NCI-H526 (cell line): ENCODE measurements at places on chromosomes 12 and 14.
A peak's percentile ranks its signal among the peaks of the same experiment; 100 is the strongest.

DNA sequence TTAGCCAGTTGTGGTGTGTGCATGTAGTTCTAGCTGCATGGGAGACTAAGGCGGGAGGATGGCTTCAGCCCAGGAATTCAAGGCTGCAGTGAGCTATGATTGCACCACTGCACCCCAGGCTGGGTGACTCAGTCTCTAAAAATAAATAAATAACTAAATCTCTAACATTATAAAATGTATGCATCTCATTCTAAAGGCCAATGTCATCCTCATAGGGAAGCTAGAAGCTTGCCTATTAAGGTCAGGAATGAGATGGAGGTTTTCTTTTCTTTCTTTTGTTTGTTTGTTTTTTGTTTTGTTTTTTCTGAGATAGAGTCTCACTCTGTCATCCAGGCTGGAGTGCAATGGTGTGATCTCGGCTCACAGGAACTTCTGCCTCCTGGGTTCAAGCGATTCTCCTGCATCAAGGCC, 48.8 kb upstream of the PAPLN start:
- DNase-seq = no peak

DNA sequence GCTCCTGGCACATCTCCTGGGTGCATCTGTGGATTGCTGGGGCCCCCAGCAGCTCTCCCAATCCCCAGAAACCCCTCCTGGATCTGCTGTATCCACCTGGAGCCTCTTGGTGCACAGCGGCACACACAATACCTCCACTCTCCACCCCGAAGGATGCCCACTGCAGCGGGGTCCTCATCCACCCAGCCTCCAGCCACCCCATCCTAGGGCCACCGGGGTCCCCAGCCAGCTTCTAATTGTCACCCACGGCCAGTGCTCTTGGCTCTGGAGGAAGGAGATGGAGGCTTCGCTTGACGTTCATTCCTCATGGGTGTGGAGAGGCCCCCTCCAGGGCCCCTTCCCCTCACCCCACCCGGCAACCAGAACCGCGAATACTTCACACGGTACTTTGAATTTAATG, 31.6 kb upstream of the TMEM179 start:
- no peak for DNase-seq

DNA sequence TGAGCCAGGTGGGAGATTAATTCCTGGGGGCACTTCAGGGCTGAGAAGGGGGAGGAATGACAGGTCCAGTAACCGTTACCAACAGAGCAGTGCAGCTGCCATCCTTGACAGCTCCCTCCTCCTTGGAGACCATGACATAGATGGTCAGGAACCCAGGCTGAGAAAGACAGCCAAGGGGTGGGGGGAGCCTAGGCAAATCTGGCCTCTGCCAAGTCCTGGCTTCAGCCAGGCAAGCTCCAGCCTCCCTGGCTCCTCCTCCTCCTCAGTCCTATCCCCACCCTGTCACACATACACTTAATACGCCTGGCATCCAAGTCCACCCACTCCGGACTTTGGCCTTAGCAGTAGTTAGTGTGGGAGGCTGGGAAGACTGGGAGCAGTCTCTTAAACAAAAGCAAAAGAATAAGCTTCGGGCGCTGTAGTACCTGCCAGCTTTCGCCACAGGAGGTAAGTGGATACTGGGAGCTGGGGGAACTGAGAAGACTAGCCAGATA, at the start of gene RDH5:
Gene RDH5 (plus strand): TSS at position 323 of the 494 bp plus-strand sequence. CDS start 792 bp downstream, outside the sequence.
- peak; percentile 57 for DNase-seq

DNA sequence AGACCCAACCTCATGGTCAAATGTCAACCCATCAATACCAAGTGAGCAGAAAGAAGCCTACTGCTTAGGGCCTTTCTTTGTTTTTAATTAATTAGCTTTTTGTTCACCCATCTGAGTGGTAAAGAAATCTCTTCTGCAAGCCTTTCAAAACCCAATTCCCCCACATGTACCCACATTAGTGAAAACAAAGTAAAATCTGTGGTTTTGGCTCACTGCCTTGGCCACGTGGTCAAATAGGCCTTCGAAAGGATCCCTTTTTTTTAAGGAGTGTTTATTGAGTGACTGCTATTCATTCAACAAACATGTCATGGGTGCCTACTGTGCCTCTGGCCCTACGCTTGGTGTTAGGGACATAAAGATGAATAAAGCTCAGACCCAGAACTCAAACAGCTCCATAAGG, 160.1 kb downstream of the NUAK1 start:
- no peak for DNase-seq

DNA sequence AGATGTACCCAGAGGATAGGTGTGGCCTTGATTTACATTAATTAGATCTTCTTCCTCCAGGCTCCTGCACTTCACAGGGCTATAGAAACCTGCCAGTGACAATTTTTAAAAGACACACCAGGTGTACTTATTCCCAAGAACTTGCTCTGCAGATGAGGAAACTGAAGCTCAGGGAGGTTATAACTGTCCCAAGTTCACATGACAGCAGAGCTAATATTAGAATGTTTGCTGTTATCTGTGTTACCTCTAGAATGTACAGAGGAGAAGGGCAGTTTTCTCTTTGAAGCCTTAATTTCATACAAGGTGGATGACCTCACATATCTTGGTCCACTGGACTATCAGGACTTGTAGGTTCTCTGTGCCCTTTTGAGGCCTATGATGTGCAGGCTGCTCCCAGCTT, 27.7 kb downstream of the RASSF8 start:
- DNase-seq = no peak

- no peak for DNase-seq
Observed at GRCh38 chr14:29227631-29228030, 461.0 kb downstream of the FOXG1 start.

GRCh38 chr14:89255852-89256251, 161.2 kb downstream of the FOXN3 start:
- no peak for DNase-seq

- DNase-seq = no peak
Observed at GRCh38 chr14:41993687-41994086, 387.0 kb downstream of the LRFN5 start.
